ENCODE measurements at places on chromosomes 5 and 9.
A peak's percentile ranks its signal among the peaks of the same experiment; 100 is the strongest.

DNA sequence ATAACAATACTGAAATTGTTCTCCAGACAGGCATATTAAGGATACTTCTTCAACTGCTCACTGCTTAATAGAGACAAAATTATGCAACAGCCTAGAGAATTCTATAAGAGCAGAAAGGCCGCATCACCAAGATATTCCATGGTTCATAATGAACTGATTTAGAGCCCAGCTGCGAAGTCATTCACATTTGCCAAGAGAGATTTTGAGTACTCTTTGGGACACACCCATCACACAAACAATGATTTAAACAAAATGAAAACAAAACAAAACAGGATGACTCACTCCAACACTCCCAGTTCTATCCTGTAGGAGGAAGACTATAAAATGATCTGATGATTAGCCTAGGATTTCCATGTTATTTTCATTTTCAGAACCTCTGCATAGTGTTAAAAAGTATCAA lies 145.7 kb upstream of the GNA14 start:
- no peaks in the 10 kb centered on the region for H3K27me3 ChIP-seq
- H3K4me3 ChIP-seq, result no peak overlapping the region
- H3K27ac ChIP-seq, result no peak overlapping the region
- H3K36me3 ChIP-seq, result no peaks in the 10 kb centered on the region
- no peaks in the 10 kb centered on the region for H3K4me1 ChIP-seq

DNA sequence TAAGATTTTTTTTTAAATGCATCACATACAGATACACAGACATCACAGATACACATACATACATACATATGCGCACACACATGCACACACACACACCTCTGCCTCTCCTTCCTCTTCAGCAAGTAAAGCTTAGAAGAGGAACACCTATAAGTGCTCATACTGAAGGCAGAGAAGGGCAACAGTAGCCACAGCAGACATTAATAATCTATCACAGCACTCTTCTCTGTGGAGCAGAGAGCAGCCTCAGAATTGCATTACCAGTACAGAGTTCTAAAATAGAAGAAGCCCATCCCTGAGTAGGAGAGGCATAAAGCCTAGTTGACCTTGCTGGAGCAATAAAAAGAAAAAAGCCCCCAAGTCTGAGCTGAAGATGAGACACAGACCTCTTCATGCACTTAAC lies 110.6 kb downstream of the MLLT3 start:
- H3K4me3 ChIP-seq, result no peak overlapping the region
- no peak overlapping the region for H3K27ac ChIP-seq
- H3K27me3 ChIP-seq, result no peaks in the 10 kb centered on the region
- H3K4me1 ChIP-seq, result peaks cover 4% of the 10 kb centered on the region
- DNase-seq, result no peak
- H3K36me3 ChIP-seq, result no peaks in the 10 kb centered on the region

- no peak overlapping the region for H3K27ac ChIP-seq
- DNase-seq, result no peak
- H3K4me3 ChIP-seq, result no peak overlapping the region
- H3K4me1 ChIP-seq, result no peaks in the 10 kb centered on the region
- H3K36me3 ChIP-seq, result no peaks in the 10 kb centered on the region
Measured at GRCh38 chr9:132443951-132444607, 34.1 kb downstream of the CFAP77 start.

- H3K36me3 ChIP-seq, result no peaks in the 10 kb centered on the region
- peak; percentile 9 for DNase-seq
- H3K4me3 ChIP-seq, result no peak overlapping the region
- no peak overlapping the region for H3K27ac ChIP-seq
Measured at GRCh38 chr5:131423056-131423455, 159.2 kb downstream of the CDC42SE2 start.

All from hepatocyte (in vitro differentiated cells).